SK-N-SH treated with all-trans-retinoic acid at 6 μM for 48 hours (cell line): ENCODE measurements at places on chromosomes 2 and 18.
A peak's percentile ranks its signal among the peaks of the same experiment; 100 is the strongest.

DNA sequence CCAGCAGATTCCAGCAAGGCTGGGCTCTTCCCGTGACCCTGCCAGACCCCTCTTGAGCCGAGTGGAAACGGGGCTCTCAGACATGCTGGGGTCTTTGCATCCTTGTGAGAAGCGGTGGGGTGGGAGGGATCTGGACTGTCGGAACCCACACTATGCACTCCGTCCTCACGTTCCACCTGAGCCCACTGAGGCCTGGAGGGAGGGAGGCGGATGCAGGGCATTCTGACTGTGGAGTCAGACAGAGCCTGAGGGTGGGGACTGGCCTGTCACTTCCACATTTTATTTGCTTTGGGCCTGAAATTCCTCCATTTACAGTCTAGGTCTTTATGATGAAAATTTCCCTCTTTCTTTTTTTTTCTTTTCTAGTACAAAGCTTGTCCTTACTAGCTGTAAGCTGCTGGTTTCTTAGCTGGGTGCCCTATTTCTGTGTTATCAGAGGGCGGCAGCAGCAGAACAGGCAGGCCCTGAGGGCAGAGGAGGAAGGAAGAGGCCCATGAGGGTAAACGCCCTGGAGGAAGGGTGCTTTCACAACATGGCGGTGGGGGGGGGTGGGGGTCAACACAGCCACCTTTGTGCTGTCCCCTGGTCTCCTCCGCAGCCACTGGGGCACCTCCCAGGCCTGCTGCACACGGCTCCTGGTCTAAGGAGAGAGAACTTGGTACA lies 373.5 kb upstream of the MYT1L start:
- ATAC-seq: no peak

DNA sequence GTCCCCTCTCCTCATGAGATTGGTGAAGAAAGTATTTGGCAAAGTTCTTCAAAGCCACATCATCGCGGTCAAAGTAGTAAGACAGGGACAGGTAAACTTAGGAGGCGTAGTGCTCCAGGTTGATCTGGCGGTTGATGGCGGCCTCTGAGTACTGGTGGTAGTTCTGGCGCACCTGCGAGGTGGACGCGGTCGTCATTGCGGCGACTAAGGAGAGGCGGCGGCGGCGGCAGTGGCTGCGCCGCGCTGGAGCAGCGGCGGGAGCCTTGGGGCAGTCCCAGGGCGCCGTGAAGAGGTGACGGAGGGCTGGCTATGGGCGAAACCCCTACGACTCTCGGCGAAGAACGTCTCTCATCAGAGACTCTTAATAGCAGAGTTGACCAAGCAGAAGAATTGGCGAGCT lies 107.2 kb upstream of the UBE2E3 start:
- no peak for ATAC-seq

DNA sequence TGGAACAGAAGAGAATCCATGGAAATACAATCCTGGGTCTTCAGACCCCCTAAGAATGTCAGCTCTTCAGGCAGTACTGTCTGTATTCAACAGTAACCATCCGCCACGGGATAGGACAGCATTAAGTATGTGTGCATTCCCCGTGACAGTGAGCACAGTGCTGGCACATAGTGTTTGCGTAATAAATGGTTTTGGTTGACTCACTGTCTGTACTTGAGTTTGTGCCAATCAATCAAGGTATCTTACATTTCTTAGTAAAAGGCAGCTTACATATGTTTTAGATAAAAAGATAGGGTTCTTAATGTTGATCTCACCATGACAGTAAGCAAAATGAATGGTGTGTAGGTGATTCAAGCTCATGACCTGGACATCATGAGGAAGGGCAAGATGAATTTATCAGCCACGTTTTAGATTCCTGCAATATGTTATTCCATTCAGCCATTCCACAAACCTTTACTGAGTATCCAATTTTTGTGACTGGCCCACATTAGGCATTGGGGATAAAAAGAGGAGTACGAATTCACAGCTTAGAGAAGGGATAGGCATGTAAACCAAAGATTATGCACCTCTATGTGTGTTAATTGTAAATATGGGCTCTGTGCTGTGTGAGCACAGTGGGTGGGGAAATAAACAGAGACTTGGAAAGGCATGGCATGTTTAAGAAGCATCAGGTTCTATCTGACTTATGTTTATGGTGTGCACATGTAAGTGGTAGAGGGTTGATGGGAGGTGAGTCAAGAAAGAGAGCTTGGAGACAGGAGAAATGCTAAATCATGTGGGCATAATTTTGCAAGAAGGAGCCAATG lies 258.8 kb downstream of the SLC8A1 start:
- peak; percentile 89 for ATAC-seq

GRCh38 chr2:231413456-231413855 lies 17.9 kb downstream of the B3GNT7 start:
- no peak for ATAC-seq
